Effector CD4-positive, alpha-beta T cell (primary cell): ENCODE measurements at places on chromosomes 12 and 14.

DNA sequence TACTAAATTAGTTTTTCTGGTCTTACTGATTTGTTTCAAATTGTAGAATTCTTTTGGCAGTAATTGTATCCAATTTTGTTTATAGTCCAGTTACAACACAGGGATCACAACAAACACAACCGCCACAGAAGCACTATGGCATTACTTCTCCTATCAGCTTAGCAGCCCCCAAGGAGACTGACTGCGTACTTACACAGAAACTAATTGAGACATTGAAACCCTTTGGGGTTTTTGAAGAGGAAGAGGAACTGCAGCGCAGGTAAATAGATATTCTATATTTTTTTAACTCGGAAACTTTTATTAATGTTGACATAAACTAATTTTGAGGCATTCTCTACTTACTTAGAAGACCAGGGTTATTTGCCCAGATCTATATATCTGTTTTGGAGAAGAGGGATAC, 17.8 kb downstream of the PAPOLA start:
- no peak for DNase-seq

- no peak for DNase-seq
Observed at GRCh38 chr14:100694579-100695422, 31.9 kb upstream of the DLK1 start.

DNA sequence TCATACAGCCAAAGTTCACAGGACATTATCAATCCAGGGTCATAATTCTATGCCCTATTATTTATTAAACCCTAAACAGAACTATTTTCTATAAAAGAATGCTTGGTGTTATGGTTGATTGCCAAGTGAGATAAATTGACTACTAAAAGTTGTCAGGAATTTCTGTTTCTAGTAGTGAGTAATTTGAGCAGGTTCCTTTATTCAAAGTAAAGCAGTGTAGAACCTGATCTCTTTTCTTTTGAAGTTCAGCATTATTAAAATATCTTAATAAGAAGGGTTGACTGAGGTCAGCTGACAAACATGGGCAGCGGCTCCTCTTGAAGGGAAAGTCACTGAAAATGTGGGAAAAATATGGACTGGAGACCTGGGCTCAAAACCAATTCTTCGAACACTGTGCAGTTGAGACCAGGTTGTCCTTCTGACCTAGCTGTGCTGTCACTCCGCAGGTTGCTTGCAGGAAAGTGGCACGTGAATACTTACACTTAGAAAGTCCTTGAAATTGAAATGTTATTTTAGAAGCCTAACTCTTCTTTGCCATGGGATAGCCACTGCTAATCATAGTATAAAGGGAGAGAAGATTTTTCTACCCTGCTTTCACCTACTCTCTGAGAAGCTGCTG, 141.0 kb downstream of the RASSF9 start:
- no peak for DNase-seq

- no peak for DNase-seq
Observed at GRCh38 chr12:131693149-131693548, 17.7 kb upstream of the SFSWAP start.

- no peak for DNase-seq
Observed at GRCh38 chr12:15629108-15629507, 160.1 kb downstream of the EPS8 start.

DNA sequence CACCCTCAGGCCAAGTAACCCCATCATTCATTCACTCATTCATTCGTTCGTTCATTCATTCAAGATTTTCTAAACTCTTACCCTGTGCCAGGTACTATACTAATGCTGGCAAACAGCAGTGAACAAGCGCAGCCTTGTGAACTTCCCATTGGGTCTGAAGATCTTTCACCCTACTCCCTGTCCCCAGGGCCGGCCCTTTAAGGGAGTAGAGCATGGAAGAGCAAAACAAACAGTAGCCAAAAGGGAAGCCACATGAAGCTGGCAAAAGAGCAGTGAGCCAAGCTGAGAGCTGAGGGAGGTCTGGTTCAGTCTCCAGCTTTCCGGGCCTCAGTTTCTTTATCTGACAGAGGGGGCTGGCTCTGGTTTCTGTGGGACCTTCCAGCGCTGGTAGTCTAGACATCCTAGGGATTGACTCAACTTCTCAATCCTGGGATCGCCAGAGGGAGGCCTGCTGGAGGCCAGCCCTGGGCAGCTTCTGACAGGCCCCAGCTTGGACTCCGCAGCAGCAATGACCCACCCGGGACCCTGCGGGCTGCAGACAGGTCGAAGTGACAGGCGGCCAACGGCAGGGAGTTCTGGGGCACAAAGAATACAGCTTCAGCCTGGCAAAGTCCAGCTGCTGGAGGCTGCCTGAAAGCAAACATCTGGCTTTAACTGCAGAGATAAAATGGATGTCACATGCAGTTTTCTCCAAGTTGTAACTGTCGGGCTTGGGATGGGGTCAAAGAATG, 27.1 kb downstream of the ACTN1 start:
- no peak for DNase-seq

DNA sequence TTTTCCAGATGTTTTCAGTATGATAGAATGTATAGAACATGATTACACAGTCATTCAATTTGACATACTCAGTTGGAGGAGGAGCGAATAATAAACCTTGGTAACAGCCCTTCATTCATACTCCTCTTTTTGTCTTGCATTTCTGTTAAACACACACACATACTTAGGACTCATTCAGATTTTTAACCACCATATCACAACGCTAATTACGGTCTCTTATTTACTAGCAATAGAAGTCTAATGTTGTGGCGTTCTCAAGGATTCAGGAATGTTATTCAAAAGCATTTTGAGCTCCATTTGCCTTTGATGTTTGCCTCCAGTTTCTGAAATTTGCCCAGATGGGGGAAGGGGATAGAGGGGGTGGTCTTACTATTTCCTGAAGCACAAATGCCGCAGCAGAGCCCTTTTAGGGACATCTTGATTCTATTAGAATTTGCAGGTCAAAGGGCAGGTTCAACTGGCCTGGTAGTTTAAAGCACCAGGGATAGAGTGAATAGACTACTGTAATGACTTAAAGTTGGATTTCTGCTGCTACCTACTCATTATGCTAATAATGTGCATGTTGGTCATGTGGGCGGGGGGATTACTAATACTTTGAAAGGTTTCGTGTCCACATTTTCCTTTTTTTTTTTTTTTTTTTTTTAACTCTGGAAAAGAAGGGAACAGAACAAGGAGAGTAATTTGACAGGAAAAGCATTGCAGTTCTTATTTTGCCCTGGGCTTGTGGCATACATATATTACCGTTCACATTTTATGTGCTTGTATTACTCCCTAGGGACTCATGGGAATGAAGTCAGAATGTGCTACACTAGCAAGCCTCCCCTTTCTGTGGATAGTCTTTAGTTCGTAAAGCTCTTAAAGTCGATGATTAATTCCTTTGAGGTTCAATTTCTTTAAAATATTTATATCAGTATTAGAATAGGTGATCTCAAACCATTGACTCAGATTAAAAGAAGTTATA, 226.8 kb downstream of the FBXL14 start:
- DNase-seq = no peak

DNA sequence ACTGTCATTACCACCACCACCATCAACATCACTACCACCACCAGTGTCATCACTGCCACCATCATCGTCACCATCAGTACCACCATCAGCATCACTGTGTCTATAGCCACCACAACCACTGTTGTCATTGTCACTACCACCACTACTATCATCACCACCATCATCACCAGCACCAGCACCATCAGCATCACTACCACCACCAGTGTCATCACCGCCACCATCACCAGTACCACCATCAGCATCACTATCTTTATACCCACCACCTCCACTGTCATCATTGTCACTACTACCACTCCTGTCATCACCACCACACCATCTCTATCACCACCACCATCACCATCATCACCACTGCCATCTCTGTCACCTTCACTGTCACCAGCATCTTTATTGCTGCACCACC, 60.6 kb downstream of the BEGAIN start:
- no peak for DNase-seq

GRCh38 chr14:54425068-54425467, 16.1 kb downstream of the CNIH1 start:
- no peak for DNase-seq

GRCh38 chr12:127526925-127527324, 740.0 kb upstream of the TMEM132C start:
- no peak for DNase-seq

DNA sequence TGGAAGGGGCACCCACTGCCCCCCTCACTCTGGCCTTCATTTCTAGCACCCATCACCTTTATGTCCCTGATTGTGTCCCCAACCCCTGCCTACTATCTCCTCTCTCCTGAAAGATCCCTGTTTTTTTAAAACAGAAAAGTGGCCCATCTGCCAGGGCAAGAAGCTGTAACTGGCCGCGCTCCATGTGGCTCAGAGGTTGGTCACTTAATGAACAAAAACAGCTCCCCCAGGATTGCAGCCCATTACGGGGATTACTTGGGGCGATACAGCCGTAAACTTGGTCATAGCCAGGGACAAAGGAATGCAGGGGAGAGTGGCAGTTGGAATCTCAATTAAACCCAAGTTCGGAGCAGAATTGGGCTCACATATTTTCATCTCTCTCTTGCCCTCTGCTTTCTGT, 34.8 kb upstream of the VSX2 start:
- no peak for DNase-seq

DNA sequence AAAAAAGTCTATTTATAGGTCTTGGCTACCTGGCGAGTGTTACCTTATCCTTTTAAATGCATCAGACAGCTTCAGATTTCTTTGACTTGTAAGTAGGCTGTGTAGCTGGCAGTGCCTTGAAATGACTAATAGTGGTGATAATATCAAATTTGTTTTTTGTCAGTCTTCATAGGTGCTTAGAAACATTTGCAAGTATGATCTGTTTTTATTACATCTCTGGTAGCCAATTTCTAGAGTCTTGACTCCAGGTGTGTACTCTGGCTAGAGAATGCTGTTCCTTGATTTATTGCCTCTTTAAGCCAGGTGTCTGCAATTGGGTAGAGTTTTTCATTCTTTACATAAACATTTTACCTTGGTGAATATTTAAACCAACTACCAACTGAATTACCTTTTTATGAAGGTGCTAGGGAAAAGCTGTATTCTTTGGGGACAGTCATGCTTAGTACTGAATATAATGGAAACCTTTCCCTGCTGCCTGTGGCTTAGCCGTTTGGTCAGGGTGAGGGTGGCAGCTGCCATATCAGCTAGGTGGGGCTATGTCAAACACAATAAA, 32.6 kb downstream of the MLXIP start:
- no peak for DNase-seq
